CD4-positive, alpha-beta T cell treated with Interleukin-6 for 4 hours (primary cell): ENCODE measurements at places on chromosomes 7 and 10.

- no peak for DNase-seq
Observed at GRCh38 chr7:39735903-39736302, 112.5 kb downstream of the RALA start.

DNA sequence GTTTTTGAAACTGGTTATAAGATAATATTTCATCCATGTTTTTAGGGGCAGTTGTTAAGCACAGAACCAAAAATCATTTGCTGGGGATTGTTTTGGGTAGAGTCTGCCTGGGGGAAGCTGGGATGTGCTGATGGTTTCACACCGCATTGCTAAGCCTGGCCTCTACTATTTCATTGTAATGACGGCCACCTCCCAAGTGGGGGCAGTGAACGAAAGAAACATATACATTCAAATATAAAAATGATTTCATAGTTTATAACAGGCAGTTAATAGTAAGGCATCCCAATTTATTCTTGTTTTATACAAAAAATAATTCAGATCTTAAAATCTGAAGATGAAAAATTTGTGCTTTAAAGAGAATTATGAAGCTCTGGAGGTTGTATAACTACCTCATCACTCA is 750.8 kb downstream of the REEP3 start:
- no peak for DNase-seq

DNA sequence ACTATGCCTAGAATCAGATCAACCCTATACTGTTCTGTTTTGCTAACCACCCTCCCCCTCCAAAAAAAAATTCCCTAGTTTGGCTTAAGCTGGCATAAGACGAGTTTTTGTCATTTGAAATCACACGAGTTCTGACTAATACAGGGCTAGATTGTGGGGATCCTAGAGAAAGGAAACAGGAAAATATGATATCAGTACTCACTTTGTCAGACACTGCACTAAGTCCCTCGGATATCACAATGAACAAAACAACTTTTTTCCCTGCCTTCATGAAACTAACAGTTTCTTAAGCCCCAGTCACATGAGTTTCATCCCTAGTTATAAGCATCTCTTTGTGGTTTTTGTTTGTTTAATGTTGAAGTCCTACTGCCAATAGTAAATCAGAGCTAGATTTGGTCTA is 118.5 kb downstream of the ITGB8 start:
- DNase-seq: no peak

- no peak for DNase-seq
Observed at GRCh38 chr7:135186841-135187253, 16.3 kb upstream of the CYREN start.

DNA sequence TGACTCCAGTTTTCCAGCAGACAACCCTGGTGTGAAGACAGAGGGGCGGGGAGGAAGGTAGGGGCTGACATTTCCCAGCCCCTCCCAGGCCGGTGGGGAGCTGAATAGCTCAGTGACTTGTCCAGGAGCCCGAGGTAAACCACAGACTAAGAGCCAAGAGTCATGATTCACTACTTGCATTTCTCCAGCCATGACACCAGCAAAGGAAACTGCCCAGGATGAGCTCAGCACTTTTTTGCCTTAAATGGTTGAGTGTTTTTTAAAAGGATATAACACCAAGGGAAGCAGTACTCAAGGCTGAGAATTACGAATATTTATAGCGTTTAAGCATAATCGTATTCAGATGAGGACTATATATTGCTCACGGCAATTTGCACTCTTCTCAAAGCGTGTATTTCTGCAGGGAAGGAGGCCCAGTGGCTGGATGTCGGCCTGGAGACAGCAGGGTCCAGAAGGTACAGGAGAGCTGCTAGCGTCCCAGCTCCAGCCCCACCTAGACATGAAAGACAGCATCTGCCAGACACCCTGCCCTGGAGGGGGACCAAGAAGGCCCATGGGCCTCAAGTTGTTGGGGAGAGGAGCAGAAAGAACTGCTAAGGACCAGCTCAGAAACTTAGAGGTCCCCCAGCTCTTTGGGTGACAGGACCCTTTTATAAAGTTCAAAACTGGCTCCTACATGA is 141.4 kb downstream of the GRID1 start:
- no peak for DNase-seq

DNA sequence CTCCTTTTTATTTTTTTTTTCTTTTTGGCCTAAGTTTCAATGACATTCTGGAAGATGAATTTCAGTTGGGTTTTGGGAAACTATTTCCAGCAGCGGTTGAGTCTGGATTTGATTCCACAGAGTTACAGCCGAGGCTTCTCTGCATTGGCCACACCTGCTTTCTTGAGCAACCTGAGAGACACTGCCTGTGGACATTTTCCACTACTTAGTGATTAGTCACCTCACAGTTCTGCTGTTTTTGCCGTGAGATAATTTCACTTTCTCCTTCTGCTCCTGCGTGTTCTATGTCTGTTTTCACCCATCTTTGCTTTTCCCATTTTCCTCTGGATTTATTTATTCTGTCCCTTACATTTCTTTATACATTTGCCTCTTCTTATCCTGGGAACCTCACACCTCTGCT is 243.0 kb downstream of the BICC1 start:
- no peak for DNase-seq
